ENCODE measurements at places on chromosomes 11 and 22.
A peak's percentile ranks its signal among the peaks of the same experiment; 100 is the strongest.

DNA sequence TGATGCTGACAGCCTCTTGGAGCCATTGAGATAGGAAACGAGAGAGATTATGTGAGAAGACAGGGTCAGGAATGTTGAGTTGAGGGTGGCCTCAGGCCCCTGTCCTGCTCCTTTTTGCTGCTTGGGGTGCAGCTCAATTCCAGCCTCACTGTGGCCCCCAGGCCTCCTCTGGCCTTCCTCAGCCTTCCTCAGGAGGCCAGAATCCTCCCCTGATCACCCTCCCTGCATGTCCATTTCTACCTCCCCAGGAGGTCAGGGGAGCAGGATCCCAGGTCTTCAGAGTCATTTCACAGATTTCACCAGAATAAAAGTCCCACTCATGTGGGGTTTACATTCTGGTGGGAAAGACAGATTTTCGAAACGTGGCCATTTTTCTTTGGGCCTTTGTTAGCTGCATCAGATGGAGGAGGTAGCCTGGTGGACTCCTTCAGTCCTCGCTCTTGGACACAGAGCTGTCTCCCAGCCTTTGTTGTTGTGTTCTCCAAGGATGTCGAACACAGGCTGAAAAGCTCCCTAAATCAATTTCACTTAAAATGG, 2.2 kb upstream of the KCNQ1OT1 start:
- no peak for DNase-seq

DNA sequence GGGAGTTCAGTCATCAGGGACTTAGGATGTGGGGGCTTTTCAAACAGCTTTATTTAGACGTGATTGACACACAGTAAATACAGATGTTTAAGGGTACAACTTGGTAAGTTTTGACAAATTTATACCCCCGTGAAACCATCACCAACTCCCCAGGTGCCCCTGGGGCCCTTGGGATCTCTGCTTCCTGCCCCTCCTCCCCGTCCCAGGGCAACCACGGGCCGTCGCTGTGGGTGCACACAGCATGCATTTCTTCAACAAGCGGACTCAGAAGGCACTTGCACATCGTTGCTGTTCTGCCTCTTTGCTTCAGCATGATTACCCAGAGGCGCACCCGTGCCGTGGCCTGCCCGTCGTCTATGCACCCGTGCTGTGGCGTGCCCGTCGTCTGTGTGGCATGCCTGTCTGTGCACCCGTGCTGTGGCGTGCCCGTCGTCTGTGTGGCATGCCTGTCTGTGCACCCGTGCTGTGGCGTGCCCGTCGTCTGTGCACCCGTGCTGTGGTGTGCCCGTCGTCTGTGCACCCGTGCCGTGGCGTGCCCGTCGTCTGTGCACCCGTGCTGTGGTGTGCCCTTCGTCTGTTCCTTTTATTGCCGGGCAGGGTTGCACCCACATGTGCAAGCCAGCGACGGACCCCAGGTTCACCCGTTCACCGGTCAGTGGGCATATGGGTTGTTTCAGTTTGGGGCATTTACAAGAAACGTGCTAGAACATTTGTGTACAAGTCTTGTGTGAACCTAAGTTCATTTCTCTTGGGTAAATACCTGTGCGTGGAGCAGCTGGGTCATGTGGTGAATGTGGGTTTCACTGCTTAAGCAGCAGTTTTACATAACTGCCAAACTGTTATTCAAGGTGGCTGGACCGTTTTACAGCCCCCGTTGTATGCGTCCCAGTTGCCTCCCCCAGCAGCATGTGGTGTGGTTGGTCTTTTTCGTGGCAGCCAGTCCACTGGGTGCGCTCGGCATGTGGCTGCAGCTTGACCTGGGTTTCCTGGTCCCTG, 8.3 kb downstream of the CD81 start:
- no peak for DNase-seq

DNA sequence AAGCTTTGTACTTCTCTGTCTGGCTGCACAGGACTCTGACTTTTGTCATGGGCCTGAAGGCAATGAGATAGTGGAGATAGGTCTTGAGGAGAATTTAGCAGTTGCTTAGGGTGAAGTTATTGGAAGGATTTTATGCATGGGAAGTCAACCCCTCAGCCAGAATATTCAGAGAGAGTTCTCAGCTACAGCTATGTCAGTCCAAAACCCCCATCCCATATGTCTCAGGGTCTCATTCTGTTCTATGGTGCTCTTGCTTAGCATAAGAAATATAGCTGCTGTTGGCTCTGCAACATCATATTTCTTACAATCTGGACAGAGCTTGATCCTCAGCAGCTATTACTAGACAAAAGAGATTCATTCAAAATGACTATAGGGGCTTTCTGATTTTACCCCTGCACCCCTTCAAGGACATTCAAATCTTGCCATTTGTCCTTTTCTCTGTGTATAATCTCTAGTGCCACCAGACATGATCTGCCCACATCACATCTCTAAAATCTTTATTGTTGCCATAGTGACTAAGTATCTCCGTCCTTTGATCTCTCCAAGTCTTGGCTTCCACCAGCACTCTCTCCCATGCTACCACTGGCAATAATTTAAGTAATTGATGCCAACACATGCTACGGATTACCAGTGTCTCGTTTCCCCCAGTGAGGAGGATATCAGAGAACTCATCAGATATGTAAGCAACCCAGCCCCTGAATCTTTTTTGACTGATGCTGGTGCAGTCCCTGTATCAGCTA, 327.1 kb upstream of the ISX start:
- DNase-seq = no peak

DNA sequence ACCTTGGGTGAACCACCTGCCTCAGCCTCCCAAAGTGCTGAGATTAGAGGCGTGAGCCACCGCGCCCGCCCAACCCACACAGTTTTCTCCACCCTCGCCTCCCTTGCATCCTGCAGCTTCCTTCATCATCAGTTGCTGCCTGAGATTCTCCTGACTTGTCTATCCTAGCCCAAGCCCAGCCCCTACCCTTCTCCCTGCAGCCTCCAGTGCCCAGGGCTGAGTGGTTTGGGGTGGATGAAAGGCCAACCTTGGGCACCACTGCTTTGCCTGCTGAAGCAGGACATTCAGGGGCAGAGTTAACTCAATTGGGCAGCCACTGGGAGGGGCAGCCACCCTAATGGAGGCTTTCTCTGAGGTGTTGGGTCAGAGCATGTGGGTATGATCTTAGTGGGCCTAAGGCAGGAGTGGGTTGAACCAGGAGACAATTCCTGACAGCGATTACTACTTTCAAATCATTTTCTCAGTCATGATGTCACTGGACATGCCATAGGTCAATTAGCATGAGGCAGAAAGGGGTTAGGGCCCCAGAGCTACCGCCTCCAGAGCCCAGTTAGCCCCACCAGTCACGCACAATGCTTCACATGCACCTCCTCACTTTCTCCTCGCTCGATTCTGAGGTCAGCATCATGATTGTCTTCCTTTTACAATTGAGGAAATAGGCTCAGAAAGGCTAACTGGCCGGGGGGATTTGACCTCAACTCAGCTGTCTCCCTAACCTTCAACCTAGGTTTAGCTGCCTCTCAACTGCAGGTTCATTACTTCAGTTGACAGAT, 1.0 kb upstream of the FKBP2 start:
- DNase-seq = no peak

GRCh38 chr11:17979770-17980371, 33.0 kb downstream of the SERGEF start:
- DNase-seq = peak; percentile 44

- no peak for DNase-seq
Measured at GRCh38 chr11:61739966-61740365, 12.5 kb upstream of the MYRF start.

DNA sequence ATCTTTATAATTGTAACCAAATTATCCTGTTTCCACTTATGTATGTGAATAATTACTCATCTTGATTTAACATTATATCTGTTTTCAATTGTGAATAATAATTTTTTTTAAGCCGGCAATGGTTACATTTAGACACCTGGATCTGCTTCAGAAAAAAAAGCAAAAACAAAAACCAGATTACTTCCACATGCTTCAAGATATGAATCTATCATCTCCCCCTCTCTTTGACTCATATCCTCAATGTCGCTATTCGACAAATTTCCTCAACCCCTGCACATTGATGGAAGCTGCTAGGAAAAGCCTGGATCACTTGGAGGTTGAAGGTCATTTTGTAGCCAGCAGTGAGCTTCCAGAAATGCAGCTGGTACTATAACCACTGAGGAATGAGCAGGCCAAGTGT, 42.7 kb downstream of the SLC1A2 start:
- DNase-seq = no peak

GRCh38 chr22:38313384-38313955, 3.8 kb downstream of the CSNK1E start:
- DNase-seq = peak; percentile 90

- no peak for DNase-seq
Measured at GRCh38 chr22:45976254-45977002, 534 bp downstream of the WNT7B start.

DNA sequence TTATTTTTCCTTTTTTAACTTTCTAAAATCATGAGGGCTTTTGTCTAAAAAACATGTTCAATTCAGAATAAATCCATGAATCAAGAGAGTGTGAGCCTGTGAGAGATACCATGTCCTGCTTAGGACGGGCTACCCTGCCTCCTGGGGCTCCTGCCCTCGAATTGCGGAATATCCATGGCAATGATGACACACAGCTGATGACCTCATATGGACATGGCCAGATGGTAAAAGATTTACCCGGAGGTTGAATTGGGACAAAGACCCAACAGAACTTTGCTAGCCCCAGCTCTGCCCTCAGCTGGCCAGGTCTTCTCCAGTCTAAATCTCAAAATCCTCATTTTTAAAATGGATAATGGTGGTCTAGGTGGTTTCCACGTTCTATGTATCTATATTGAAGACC, 538.1 kb upstream of the API5 start:
- DNase-seq = no peak

GRCh38 chr11:126345283-126345682, 10.2 kb upstream of the ST3GAL4 start:
- DNase-seq = no peak

- no peak for DNase-seq
Measured at GRCh38 chr11:13303668-13304649, 26.4 kb downstream of the BMAL1 start.

DNA sequence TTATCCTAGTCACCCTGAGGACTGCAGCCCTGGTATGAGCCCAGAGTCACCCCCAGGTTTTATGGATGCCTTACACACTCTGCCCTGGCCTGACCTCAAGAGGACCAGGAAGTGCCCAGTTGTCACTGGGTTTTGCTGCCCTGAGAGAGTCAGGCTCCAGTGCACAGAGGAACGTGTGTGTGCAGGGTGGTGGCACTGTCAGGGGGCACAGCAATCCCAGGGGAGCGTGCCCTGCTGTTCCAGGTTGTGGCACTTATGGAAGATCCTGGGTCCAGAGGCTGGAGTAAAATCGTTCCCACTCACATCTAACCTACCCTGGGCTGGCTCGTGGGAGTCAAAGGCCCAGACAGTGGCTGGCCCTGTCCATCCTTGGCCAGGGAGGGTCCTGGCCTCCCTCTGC, 7.6 kb downstream of the APOBEC3A start:
- DNase-seq = no peak

DNA sequence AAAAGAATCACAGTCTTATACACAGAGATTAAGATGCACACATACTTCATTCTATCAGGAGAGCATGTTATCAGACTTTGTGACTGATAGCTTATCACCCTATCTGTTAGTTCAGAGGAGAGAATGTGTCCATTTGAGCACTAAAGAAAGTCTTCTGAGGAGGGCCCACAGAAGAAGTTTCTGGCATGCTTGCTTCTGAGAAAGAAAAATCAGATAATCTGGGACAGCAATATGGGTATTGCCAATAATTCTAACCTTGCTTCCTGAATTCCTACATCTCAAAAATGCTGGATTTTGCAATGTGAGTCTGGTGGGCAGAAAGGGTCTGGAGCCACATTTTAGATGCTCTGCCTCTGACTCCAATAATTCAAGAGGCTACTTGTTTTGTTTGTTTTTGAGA, 128.9 kb downstream of the RBFOX2 start:
- no peak for DNase-seq

GRCh38 chr22:46649141-46650077, 29.2 kb downstream of the GRAMD4 start:
- DNase-seq = no peak

- no peak for DNase-seq
Measured at GRCh38 chr11:120573756-120574354, 62.3 kb downstream of the GRIK4 start.

GRCh38 chr11:123760894-123761293, 6.6 kb upstream of the OR6X1 start:
- no peak for DNase-seq

GRCh38 chr11:86060544-86060943, 8.3 kb downstream of the PICALM start:
- no peak for DNase-seq

DNA sequence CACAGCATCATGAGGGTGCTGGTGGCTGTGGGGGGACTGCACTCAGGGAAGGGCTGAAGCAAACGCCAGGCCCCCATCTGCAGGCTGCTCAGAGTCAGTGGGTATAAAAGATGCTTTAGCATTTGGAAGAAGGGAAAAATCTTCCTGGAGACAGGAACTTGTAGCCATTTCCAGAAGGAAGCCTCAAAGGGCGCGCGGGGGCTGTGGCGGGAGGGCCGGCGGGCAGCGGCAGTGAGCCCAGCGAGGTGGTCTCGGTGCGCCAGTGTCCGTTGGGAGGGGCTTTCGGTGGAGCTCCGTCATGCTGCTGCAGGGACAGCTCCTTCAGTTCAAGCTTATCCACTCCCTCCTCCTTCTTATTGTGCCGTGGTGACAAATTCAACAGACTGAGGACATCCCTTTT, 63.0 kb upstream of the PITPNB start:
- no peak for DNase-seq

- no peak for DNase-seq
Measured at GRCh38 chr22:46618667-46619066, 1.5 kb upstream of the GRAMD4 start.

GRCh38 chr22:17772249-17772957, 1.9 kb downstream of the BID start:
- DNase-seq = peak; percentile 45

DNA sequence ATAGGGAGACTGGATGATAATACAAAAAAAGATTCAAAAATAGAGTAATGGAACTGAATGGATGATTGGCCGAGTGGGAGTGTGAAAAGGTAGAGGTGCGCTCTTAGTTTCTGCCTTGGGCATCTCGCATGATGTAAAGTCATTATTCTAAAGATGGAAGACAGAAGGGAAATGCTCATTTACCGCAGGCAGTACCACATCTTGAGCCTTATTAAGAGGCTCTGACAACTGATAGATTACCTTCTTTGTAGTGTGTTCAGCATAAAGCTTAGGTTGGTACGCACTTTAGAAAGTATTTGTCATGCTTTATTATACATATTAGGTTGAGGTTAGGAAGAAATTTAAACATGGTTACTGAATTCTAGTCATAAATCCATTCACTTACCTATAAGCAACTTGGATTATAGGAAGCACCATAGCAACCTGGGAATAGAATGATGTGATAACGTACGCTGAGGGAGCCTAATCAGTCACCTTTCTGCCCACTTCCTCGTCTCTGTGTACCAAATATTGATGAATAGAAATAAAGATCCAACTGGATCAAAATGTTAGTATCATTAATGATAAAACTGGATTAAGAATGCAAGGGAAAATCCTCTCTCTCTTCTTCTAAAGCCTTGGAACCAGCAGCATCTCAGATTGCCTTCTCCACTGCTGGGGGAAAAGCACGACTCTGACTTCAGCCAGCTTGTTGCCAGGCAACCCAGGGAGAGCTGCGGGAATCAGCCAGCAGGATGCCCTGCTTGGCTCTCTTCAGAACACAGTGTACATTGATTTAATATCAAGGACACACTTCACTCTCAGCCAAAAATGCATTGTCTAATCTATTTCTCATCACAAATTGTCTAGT, 29.0 kb upstream of the VWA5A start:
- DNase-seq = no peak

All from A172 (cell line).